Fibroblast of gingiva (primary cell): ENCODE measurements at places on chromosomes 3 and 15.
A peak's percentile ranks its signal among the peaks of the same experiment; 100 is the strongest.

DNA sequence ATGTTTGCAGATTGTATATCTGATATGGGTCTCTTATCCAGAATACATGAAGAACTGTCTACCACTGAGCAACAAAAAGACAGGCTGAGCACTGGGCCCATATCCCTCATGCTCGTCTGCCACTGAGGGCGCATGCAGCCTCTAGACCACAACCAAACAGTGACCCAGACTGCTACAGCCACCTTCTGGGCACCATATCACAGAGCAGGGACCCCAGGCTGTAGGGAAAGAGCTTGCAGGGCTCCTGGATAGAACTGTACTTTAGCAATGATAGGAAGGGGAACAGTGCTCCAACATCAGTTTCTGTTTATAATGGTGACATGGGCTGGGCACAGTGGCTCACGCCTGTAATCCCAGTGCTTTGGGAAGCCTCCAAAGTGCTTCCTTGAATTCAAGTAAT, 40.2 kb upstream of the TMEM87A start:
- DNase-seq: no peak

DNA sequence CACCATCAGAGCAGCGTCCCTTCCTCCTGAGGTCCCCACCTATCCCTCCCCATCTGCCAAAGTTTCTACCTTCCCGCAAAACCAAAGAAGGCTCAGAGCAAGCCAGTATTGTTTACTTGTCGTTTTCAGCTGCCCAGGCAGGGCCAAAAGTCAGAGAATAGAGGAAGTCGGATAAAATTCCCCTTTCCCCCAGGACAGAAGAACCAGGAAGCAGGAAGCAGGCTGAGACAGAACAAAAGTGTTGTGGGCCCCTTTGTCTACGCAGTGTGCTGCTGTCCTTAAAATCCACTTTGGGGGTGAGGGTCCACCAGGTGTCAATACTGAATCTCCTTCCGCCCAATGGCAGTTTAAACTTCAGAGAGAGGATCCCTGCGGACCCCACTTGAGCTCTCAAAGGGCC, 18.5 kb upstream of the RPL32 start:
- no peak for DNase-seq

DNA sequence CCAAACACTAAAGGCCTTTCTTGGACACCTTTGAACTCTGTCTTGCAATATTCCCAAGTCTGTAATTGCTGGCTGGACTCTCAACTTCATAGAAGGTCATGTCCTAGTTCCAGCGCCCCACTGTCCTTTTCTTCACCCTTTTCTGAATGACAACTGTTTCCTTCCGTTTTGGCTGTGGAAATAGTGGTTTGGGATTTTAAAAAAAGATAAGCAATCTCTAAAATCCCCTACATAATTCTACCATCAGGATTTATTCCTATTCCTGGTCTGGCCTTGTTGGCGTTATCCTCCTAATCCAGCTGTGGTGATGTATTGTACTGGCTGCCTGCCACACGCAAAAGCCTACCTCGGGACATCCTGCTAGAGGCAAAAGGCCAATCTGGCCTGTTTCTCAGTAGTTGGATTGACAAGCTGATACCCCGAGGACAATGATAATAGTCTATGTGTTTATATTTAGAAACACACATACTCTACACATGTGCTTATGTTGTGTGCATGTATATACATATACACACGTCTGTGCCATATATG, 440.3 kb upstream of the DPH6 start:
- no peak for DNase-seq

GRCh38 chr3:52298149-52299098, 10.8 kb downstream of the GLYCTK start:
- no peak for DNase-seq

GRCh38 chr3:56775445-56775837, 26.3 kb downstream of the ARHGEF3 start:
- peak; percentile 28 for DNase-seq

DNA sequence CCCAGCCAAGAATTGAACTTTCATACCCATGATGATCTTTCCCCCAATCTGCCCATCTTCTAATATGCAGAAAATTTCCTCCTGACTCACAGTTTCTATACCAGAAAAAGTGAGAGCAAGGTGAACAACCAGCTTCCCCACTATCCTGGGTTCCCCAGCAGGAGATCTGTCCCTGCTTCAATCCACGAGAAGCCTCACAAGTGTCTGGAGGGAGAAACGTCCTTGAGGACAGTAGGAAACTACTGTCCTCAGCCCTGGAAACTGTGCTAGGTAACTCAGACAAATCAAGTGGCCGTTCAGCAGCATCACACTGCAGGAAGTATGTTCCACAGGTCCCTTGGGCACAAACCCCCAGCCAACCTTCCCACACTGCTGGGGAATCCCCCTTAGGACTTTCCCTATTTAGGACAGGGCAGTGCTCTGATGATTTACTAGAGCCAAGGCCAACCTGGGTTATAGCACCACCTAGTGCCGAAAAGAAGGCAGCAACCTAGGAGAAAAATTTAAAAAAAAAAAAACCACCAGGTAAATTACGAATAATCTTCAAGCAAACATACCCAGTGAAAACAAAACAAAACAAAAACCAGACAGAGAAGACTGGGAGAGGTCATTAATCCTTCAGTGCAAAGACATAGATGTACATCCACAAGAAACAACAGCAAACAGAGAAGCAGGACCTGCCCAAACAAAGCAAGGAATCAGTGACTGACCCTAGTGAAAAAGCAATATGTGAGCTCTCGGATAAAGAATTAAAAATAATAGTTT, 36.0 kb downstream of the MORC1 start:
- DNase-seq: peak; percentile 9

- DNase-seq: no peak
Measured at GRCh38 chr3:173249457-173249856, 108.4 kb upstream of the SPATA16 start.

DNA sequence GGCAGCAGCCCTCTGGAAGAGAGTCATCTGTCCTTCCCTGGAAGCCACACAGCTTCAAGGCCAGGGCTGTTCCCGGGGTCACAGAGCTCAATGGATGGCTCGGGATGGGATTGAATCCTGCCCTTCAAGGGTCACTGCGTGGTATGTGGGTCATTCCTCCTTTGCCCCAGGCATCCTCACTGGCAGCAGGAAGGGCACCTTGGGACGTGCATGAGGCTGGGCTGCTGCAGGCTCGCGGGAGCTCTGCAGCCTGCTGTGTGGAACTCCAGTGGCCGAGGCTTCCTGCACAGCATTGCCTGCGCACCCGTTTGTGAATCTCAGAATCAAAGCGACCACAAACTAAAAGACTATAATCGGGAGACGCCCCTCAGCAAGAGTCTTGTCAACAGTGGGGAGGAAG, 60.7 kb downstream of the PCSK6 start:
- no peak for DNase-seq

- no peak for DNase-seq
Measured at GRCh38 chr15:36263666-36264065, 315.8 kb upstream of the CDIN1 start.

DNA sequence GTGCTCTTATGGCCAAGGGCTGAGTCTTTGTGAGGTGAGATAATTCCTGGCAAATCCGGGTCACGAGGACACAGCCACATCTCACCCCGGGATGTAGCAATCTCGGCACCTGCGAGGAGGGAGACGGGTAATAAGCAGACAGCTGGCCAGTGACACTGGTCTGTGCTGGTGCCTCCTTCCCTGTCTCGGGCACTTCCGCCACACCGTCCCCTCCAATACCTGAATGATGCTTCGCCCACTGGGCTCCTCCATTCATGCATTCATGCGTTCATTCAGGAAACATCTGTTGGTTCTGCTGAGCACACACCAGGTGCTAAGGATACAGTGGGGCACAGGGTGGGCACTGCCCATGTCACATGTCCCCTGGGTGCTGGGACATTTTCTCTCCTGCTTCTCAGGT, 60.1 kb downstream of the ATP10A start:
- DNase-seq: no peak

- DNase-seq: no peak
Measured at GRCh38 chr3:177519588-177519987, 322.3 kb upstream of the TBL1XR1 start.

GRCh38 chr3:120645083-120645845, 36.8 kb downstream of the HGD start:
- no peak for DNase-seq

- DNase-seq: no peak
Measured at GRCh38 chr3:39193391-39193790, 996 bp upstream of the XIRP1 start.

DNA sequence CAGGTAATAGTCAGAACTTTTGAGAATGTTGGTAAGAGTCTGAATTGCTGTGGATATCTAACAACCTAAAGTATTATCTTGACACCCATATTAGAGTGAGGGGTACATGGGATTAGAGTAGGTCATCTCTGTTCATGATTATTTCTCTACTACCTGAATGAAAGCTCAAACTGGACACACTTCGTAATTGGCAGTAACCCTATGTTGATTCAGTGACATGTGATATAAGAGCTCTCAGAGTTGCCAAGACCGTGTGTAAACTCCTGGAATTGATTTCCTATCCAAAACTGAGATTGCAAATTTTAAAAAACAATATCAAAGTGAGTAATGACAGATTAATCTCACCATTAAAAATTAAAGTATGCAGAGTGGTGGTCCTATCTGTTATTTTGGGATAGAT, 214.8 kb upstream of the ARHGEF26 start:
- DNase-seq: no peak

GRCh38 chr3:192060160-192060781, 599.3 kb downstream of the PYDC2 start:
- no peak for DNase-seq

- DNase-seq: no peak
Measured at GRCh38 chr15:88606070-88606794, 14.9 kb upstream of the AEN start.

GRCh38 chr3:19348941-19349564, 200.7 kb downstream of the KCNH8 start:
- no peak for DNase-seq

DNA sequence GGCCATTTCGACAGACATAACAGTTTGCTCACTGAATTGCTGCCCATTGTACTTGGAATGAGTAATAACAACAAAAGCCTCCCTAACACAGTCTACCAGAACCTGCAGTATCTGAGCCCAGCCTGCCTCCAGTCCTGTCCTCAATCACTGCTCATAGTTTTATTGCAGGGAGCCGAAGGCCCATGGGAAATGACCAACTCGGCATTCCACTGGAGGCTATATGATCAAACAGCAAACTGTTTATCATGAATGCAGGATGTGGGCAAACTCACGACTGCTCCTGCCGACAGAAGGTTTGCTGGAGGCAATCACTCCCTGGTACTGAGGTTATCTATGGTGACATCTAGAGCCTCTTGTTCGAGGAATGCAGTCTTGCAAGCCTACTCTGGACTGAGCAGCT, 46.3 kb downstream of the LSM3 start:
- DNase-seq: no peak

DNA sequence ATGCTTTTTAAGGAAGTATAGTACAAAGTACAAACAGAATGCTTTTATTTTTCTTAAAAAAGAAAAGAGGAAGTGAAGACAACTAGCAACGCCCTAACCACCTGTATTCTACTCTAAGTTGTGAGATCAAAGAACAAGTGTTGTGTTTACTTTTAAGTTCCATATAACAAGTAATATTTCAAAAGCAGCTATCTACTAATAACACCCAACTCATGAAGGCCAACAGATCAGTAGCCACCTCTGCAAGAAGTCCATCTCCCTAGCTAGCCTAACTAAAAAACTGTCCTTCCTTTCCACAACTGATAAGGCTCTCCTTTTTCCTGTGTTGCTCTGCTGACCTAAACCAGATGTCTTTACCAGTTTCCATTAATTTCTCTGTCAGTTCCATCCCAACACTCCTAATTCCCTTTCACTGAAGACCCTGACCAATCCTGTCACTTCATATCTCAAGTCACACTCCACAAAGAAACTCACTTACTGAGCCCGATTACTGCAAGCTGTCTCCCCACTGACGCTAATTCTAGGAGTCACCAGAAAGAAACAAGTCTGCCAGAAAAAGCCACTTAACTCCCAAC, 26.9 kb downstream of the PHC3 start:
- DNase-seq: no peak

DNA sequence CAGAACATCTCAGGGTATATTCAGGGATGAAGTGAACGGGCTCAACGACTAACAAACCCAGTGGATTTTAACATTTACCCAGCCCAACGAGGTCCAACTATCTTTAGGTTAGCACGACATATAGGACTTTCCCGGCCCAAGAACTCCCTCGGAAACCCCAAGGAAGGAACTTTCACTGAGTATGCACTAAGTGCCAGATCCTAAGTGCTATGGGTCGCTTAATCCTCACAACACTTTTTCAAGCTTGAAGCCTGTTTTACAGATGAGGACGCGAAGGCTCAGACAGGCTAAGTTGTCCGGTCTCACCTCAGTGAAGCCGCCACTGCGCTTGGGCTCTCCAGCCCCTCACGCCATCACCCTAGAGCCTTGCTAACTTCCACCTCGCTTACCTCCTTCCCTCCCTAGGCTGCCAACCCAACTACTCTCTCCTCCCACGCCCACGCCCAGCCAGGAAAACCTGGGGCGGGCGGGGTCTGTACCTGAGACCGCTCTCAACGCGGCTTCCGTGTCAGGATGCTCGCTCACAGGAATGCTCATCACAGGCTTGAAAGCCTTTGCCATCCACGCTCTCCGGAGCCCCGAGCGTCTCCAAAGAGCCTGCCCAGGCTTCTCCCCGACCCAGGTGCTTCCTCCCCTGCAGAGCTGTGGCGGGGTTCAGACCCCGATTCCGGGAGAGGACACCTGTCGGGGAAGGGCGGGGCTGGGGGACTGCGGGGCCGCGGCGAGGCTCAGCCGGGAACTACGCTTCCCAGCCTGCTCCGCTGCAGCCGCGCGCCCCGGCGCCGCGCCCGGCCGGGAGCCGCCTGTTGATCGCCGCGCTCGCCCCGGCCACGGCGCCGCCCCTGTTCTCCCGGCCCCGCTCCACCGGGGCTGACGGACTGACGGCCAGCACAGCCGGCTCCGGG, at the start of gene TMOD2:
Gene TMOD2, plus strand, starts transcription at position 806 of the 905 bp plus-strand sequence. CDS start 14,845 bp downstream, outside the sequence.
- DNase-seq: peak; percentile 34

GRCh38 chr15:101156061-101156460, 95.8 kb downstream of the CHSY1 start:
- DNase-seq: no peak

GRCh38 chr3:150798122-150798618, 35.2 kb upstream of the SIAH2 start:
- DNase-seq: no peak

DNA sequence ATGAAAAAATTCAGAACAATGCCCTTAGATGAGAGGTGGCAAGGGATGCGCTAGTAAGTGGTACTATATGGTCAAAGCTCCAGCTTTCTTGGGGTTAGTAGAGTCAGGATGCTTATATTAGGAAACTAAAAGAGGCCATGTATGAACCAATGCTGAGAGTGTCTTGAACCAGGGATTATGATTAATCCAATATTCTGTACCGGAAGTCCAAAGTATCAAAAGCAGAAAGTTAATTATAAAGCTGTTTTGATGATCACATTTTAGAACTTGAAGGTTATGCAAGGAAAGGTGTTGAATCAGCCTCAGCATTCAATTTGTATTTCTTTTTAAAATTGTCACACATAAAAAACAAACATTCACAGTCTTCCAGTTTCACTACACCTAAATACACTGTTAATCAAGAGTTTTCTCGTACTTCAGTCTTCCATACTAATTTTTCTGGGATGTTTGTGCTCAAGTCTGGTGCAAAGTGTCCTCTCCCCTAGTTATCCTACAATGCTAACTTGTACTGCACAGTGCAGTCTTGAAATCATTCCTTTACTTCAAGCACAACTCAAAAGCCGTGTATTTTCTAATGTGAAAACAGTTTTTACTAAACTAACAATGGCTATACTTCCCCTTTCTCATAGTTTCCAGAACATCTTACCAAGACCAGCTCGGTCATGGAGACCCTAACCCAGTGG, 10.7 kb upstream of the FAH start:
- no peak for DNase-seq

GRCh38 chr15:31435912-31436628, 109.4 kb downstream of the KLF13 start:
- DNase-seq: peak; percentile 31

- peak; percentile 80 for DNase-seq
Measured at GRCh38 chr15:31214864-31215489, 111.7 kb upstream of the KLF13 start.
